Articular chondrocyte of knee joint (primary cell): ENCODE measurements at places on chromosomes 3 and 15. TPM values are rescaled to one million over a fixed set of nuclear protein-coding genes. Genes with fewer than 3 reads are reported as not detected.

Gene HESX1
- total RNA-seq: 0.52 and 0.65 TPM in 2 replicates

Gene CHL1
- not detected in 2 replicates for total RNA-seq

Gene HTR3E
- not detected in 2 replicates for total RNA-seq

Gene FBXO40
- not detected in 2 replicates for total RNA-seq

Gene MUSTN1
- 0.39 TPM in 1 of 2 replicates, not detected in the other for total RNA-seq

Gene IGSF11
- 0.11 TPM in 1 of 2 replicates, not detected in the other for total RNA-seq

Gene CSPG4
- total RNA-seq: 144 and 158 TPM in 2 replicates

Gene ZMYND10
- total RNA-seq: 2.0 and 4.2 TPM in 2 replicates

Gene ANKRD34C
- total RNA-seq: not detected in 2 replicates

Gene TMF1
- total RNA-seq: 61.0 and 136 TPM in 2 replicates

Gene TYRO3
- total RNA-seq: 4.8 and 7.3 TPM in 2 replicates

Gene CLCN2
- 3.1 and 4.6 TPM in 2 replicates for total RNA-seq

Gene SERPINI1
- total RNA-seq: 10.3 and 11.1 TPM in 2 replicates

Gene HRH1
- total RNA-seq: 34.6 and 41.0 TPM in 2 replicates

Gene MCTP2
- total RNA-seq: 27.0 and 28.1 TPM in 2 replicates

Gene CLDN16
- not detected in 2 replicates for total RNA-seq

Gene CLDN1
- total RNA-seq: 0.26 and 2.7 TPM in 2 replicates

Gene FEZF2
- not detected in 2 replicates for total RNA-seq

Gene IMPDH2
- 245 and 354 TPM in 2 replicates for total RNA-seq

Gene ATP10A
- 28.4 and 35.3 TPM in 2 replicates for total RNA-seq

Gene MGA
- total RNA-seq: 46.3 and 54.9 TPM in 2 replicates

Gene KBTBD12
- under 0.01 TPM in 1 of 2 replicates, not detected in the other for total RNA-seq

Gene PARP15
- total RNA-seq: 0.78 and 1.8 TPM in 2 replicates

Gene BDH1
- 4.9 and 7.8 TPM in 2 replicates for total RNA-seq

Gene CCR1
- 0.65 and 1.3 TPM in 2 replicates for total RNA-seq

Gene CNTN3
- total RNA-seq: 0.13 and 0.22 TPM in 2 replicates

Gene PPP1R14D
- not detected in 2 replicates for total RNA-seq

Gene DOCK3
- total RNA-seq: 0.26 and 0.32 TPM in 2 replicates

Gene P3H2
- total RNA-seq: 189 and 220 TPM in 2 replicates

Gene ACKR2
- total RNA-seq: 0.13 and 0.32 TPM in 2 replicates

Gene THUMPD3
- 39.1 and 46.6 TPM in 2 replicates for total RNA-seq

Gene GREM1
- 39.1 and 224 TPM in 2 replicates for total RNA-seq

Gene ABI3BP
- 539 and 728 TPM in 2 replicates for total RNA-seq

Gene RTP3
- not detected in 2 replicates for total RNA-seq

Gene PDCD10
- total RNA-seq: 66.2 and 66.4 TPM in 2 replicates

Gene CCR3
- 0.13 TPM in 1 of 2 replicates, not detected in the other for total RNA-seq

Gene HMG20A
- total RNA-seq: 33.3 and 36.3 TPM in 2 replicates

Gene RBPMS2
- total RNA-seq: 0.97 and 2.1 TPM in 2 replicates

Gene CHST2
- total RNA-seq: 12.5 and 19.3 TPM in 2 replicates

Gene CCK
- total RNA-seq: 0.13 TPM in 1 of 2 replicates, not detected in the other

Gene NR1I2
- 0.11 and 0.13 TPM in 2 replicates for total RNA-seq

Gene P2RY1
- total RNA-seq: not detected in 2 replicates
